Epithelial cell of esophagus (primary cell): ENCODE measurements at places on chromosomes 12 and 14.

DNA sequence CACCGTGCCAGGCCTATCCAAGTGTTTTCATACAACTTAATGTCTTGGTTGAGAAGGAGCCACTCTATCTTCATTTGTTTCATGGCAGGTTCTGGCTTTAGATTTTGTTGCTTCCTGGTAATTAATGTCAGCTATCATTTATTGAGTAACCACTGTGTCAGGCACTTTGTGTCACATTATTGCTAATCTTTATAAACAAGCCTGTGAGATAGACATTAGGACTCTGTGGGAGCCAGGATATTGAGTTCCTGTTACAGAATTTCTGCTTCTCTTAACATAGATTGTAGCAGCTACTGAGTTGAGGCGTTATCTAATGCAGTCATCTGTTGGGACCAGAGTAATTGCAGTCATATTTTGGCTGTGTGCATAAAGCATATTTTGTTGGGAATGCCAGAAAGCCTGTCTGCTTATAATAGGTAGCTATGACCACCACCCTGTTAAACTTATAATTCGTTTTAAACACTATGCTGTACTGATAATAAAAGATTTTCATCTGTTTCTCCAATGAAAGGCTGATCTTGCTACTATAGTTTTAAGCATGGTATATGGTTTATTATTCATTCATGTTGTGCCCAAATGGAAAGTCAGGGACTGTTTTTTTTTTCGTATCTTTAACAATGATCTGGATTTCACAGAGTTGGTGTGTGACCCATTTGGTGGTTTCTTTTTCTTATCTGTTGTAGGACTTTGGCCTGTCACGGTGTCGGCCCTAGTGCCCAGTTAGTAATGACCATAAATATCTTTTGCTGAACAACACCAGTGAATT, 432.6 kb downstream of the PCNX1 start:
- DNase-seq = no peak

DNA sequence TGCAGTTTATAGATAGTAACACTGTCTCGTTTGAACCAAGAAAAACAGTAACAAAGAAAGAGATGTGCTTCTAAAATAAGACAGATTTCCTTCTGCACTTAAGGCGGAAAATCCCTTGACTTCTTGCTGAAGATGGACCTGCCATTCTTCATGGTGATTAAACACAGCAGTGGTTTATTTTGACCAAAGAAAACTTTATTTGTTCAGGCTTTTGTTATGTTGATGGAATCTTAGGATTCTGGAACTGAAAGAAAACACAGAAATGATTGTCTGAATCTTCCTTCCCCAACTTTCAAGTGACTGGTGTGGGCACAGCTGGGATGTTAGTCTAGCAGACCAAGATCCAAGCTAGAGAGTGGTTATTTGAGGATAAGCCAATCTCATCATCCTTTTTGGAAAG, 72.2 kb downstream of the DACT1 start:
- no peak for DNase-seq

GRCh38 chr12:78009031-78009430, 178.3 kb downstream of the NAV3 start:
- DNase-seq = no peak

DNA sequence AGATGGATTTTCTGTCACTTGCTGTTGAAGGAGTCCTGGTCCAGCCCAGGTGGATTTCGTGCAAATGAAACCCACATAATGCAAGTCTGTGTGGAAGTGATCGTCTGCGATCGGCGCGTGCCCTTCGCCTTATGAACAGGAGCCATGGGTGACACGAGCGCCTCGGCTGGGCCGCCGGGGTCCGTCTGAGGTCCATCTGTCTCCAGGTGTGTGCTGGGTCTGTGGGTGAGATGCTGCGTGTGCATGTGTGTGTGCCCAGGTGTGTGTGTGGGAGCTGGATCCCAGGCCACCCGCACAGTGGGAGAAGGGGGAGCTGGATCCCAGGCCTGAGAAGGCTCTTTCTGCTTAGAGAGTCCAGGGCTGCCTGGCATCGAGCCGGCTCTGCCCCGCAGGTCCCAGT, 53.8 kb downstream of the GALNT9 start:
- no peak for DNase-seq
